Stomach (tissue), 19 donors: ENCODE measurements at places on chromosomes 16 and 17. TPM values are rescaled to one million over a fixed set of nuclear protein-coding genes. Genes with fewer than 3 reads are reported as not detected.

CD79B gene
- 4.8 TPM for total RNA-seq

CA5A gene
- not detected for total RNA-seq

AMDHD2 gene
- total RNA-seq, result 13.4 TPM

OR3A3 gene
- total RNA-seq, result not detected

DOK4 gene
- 51.0 TPM for total RNA-seq

CCL14 gene
- 8.4 TPM for total RNA-seq

DNA sequence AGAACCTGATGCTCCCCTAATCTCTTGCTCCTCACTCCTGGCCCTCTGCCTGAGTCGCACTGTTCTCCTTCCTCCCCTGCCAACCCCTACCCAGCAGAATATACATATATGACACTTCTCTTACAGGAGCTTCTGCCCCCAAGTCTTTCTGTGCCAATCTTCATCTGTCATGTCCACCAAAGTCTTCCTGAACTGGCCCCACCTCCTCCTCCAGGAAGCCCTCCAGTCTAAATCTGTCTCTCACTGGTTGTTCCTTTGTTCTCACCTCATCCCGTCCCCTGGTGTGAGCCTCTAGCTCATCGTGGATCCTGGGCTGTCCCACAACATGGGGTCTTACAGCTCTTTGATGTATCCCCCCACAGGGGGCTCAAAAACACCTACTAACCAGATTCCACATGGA lies 8.3 kb downstream of the CRHR1 start:
- H3K27me3 ChIP-seq, result peaks cover 7% of the 10 kb centered on the region
- no peak for DNase-seq
- H3K27ac ChIP-seq, result no peak overlapping the region

DNA sequence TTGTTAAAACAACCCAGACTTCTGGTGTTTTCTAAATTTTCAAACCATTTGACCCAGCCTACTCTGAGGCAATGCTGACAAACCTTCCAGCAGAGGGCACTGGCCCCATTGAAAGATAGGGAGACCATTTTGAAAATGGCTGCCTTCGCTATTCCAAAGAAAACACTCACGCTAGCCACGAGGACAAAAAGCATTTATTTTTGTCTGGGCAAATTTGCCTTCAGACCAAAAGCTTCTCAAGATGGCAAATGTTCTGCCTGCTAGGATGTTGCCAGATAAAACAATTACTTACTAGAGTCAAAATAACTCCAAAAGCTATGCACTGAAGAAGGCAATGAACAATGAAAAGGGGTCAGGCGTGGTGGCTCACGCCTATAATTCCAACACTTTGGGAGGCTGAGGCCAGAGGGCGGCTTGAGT lies 296.7 kb upstream of the IRX5 start:
- peaks cover 8% of the 10 kb centered on the region for H3K4me1 ChIP-seq
- DNase-seq, result peak; percentile 47
- H3K36me3 ChIP-seq, result no peaks in the 10 kb centered on the region
- no peaks in the 10 kb centered on the region for H3K27me3 ChIP-seq
- H3K27ac ChIP-seq, result no peak overlapping the region

DNA sequence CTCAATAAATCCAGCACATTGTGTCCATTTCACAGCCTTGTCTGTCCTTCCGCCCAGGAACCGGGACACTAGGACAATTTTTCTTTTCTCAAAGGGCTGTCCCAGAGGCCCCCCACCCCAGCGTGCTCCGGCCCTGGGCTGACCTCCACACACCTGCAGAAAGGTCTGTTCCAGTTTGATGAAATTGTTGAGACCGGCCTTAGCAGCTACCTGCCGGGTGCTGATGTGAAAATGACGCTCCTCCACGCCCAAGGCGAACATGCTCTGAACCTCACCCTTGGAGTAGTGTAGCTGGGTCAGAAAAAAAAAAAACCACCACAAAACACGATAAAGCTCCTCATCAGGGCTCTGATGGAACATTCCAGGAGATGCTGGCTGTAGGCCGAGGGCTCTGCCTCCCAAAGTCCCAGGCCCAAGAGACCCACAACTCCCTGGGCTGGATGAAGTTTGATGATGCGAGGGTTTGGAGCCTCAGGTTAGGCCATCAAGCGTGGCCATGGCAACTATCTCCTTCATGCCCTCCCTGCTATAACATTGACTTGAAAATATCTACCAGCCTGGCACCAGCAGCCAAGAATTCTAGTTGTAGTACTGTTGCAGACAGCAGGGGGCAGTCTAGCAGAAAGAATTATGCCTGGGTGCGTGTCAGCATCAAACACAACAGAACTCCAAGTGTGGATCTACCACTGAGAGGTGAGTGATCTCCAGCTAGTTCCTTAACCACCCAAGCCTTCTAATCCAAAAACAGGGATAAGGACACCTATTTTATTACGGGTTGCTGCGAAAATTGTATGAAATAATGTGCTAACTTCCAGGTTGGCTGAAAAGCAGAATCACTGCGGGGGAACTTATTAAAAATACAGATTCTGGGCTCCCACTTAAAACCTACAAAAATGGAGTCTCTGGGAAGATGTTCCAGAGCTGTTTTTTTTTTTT lies 62.1 kb downstream of the RMI2 start:
- H3K4me3 ChIP-seq, result no peak overlapping the region
- peak; percentile 84 for DNase-seq
- H3K27ac ChIP-seq, result no peak overlapping the region
- H3K27me3 ChIP-seq, result no peaks in the 10 kb centered on the region

DNA sequence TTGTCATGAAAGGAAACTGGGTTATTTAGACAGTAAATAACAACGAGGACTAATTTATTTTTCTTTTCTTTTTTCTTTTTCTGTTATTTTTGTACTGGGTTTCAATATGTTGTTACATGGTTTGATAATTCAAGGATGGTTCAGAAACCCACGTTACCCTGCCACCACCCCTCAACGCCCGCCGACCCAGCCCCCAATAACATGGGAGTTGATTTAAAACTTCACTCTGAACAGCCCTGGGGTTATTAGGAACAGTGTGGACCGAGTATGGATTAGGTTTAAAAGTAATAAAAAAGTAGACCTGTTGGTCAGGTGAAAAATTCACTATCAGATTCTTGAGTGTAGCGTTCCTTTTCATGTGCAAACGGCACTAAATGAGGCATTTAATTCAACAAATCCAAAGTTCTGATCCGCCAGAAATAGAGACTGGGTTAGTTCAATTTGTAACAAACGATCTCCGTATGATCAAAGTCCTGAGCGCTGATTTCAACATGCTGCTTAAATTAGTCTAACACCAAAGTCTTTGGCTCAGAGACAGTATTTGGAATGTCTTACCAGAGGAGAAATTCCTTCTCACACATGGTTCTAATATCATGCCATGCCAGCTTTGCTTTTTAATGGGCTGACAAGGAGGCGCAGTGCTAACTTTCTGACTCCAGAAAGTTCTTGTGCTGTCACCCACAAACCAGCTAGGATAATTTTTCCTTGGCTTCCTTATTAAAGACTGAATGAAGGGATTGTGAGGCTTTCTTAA lies 173.1 kb upstream of the IRX3 start:
- no peaks in the 10 kb centered on the region for H3K4me1 ChIP-seq
- H3K36me3 ChIP-seq, result no peaks in the 10 kb centered on the region
- no peak overlapping the region for H3K4me3 ChIP-seq
- no peak overlapping the region for H3K27ac ChIP-seq

DNA sequence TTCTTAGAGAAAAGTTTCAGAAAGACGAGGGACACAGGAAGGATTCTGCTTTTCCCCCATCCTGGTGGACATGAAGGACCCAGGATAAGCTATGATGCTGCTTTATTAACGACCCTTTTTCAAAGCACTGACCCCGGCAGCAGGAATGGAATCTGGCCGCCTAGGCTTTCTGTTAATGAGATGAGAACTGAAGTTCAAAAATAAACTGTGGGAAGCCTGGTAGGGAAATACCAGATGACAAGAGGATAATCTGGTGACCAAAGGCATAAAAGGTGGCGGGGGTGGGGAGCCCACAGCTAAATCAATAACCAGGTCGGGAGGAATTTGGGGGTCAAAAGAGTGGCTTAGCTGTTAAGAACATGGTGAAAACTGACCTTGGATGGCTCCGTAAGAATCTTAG lies 171.0 kb downstream of the XYLT1 start:
- H3K27ac ChIP-seq, result no peak overlapping the region
- DNase-seq, result no peak
- H3K27me3 ChIP-seq, result no peaks in the 10 kb centered on the region
- H3K36me3 ChIP-seq, result no peaks in the 10 kb centered on the region
- H3K4me3 ChIP-seq, result no peak overlapping the region

- H3K27me3 ChIP-seq, result no peaks in the 10 kb centered on the region
- no peak overlapping the region for H3K27ac ChIP-seq
- DNase-seq, result no peak
- H3K36me3 ChIP-seq, result peaks cover 38% of the 10 kb centered on the region
- H3K4me1 ChIP-seq, result peaks cover 61% of the 10 kb centered on the region
Measured at GRCh38 chr17:63768433-63768832, 5.0 kb downstream of the CCDC47 start.

DNA sequence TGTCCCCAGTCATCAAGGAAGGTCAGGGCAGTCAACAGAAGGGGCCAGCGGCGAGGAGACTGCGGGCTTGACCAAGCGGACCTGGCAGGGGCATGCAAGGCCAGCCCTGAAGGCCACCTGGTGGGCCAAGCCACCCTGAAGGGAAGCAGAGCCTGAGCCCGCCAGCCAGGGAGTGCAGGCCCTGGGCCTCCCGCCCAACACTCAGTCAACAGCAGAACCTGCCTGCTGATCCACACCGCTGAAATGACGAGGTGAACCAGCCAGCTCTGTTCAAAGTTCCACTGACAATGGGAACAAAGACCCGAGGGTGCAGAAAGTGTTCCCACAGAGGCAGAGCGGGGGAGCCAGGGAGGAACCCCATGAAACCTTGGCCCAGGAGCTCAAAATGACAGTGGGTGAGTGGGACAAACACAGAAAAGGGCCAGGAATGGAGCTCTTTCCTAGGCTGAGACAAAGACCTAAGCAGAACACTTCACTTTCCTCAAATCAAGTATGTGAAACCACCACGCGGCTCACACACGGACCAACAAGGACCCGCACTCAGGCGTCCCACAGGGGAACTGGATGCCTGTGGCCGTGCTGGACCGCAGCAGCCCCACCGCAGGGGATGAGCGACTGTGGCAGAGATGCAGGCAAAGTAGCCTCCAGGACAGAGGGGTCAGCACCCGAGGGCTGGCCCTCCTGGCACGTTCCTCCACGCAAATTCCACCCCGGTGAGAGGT lies 12.0 kb downstream of the AXIN1 start:
- no peak overlapping the region for H3K4me3 ChIP-seq
- H3K36me3 ChIP-seq, result peaks cover 21% of the 10 kb centered on the region
- peaks cover 33% of the 10 kb centered on the region for H3K4me1 ChIP-seq
- H3K27ac ChIP-seq, result no peak overlapping the region
- H3K27me3 ChIP-seq, result no peaks in the 10 kb centered on the region

- H3K4me3 ChIP-seq, result no peak overlapping the region
- DNase-seq, result no peak
- no peaks in the 10 kb centered on the region for H3K4me1 ChIP-seq
- H3K27ac ChIP-seq, result no peak overlapping the region
Measured at GRCh38 chr17:56724664-56725063, 109.1 kb downstream of the C17orf67 start.

- no peaks in the 10 kb centered on the region for H3K36me3 ChIP-seq
- H3K4me1 ChIP-seq, result no peaks in the 10 kb centered on the region
- no peak overlapping the region for H3K27ac ChIP-seq
Measured at GRCh38 chr17:79330229-79330628, 255.6 kb downstream of the ENGASE start.
